ENCODE measurements at places on chromosomes 7 and 10. TPM values are rescaled to one million over a fixed set of nuclear protein-coding genes. Genes with fewer than 3 reads are reported as not detected.
A peak's percentile ranks its signal among the peaks of the same experiment; 100 is the strongest.

DNA sequence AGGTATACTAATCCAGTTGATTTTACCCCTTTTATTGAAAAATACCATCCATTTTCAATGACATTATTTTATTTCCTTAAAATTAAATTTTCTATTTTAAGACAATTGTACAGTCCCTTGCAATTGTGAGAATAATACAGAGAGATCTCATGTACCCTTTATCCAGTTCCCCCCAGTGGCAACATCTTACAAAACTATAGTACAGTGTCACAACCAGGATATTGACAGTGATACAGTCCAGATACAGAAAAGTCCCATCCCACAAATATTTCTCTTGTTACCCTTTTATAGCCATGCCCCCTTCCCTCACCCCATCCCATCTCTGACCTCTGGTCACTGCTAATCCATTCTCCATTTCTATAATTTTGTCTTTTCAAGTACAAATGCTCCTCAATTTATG lies 18.5 kb downstream of the ELFN1 start:
- no peak overlapping the region for H3K27ac ChIP-seq
- no peaks in the 10 kb centered on the region for H3K36me3 ChIP-seq
- H3K4me3 ChIP-seq, result no peak overlapping the region
- no peaks in the 10 kb centered on the region for H3K27me3 ChIP-seq
- no peaks in the 10 kb centered on the region for H3K4me1 ChIP-seq
- DNase-seq, result no peak

DNA sequence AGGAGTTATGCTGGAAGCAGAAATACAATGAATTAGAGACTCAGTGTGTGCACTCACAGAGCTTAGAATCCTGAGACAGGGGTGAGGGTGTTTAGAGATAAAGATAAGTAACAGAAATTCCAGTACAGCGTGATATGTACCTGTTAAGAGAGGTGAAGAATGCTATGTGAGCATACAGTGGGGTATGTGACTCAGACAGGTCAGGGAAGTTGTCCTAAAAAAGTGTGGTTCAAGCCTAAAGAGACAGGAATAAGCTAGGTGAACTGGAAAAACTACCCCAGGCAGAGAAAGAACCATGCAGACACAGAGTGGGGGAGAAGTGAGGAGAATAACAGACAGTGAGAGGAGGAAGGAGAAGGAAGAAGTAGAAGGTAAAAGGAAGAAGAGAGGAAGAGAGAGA lies 8.6 kb downstream of the SMIM30 start:
- H3K27me3 ChIP-seq, result no peaks in the 10 kb centered on the region
- no peaks in the 10 kb centered on the region for H3K4me1 ChIP-seq
- no peak overlapping the region for H3K27ac ChIP-seq
- no peak for DNase-seq

GRCh38 chr10:110829721-110830410 lies 41.9 kb upstream of the PDCD4 start:
- DNase-seq, result no peak
- H3K4me1 ChIP-seq, result peaks cover 18% of the 10 kb centered on the region
- no peaks in the 10 kb centered on the region for H3K27me3 ChIP-seq
- H3K27ac ChIP-seq, result no peak overlapping the region
- no peak overlapping the region for H3K4me3 ChIP-seq

GRCh38 chr10:98420786-98421185 lies 5.8 kb upstream of the PYROXD2 start:
- peaks cover 2% of the 10 kb centered on the region for H3K4me1 ChIP-seq
- no peak overlapping the region for H3K4me3 ChIP-seq
- H3K27me3 ChIP-seq, result no peaks in the 10 kb centered on the region
- H3K27ac ChIP-seq, result no peak overlapping the region
- no peak for DNase-seq

GRCh38 chr7:148191391-148192065 lies 399.0 kb upstream of the C7orf33 start:
- no peaks in the 10 kb centered on the region for H3K36me3 ChIP-seq
- no peaks in the 10 kb centered on the region for H3K4me1 ChIP-seq
- DNase-seq, result no peak
- no peak overlapping the region for H3K27ac ChIP-seq
- H3K27me3 ChIP-seq, result no peaks in the 10 kb centered on the region

- H3K27ac ChIP-seq, result peak overlapping the region; percentile 81
- no peaks in the 10 kb centered on the region for H3K27me3 ChIP-seq
- peaks cover 94% of the 10 kb centered on the region for H3K4me1 ChIP-seq
Measured at GRCh38 chr10:50385624-50386023, 134.3 kb upstream of the ASAH2 start.

GRCh38 chr10:34911661-34912205 lies 96.6 kb upstream of the PARD3 start:
- no peaks in the 10 kb centered on the region for H3K27me3 ChIP-seq
- no peaks in the 10 kb centered on the region for H3K36me3 ChIP-seq
- H3K4me1 ChIP-seq, result no peaks in the 10 kb centered on the region
- no peak overlapping the region for H3K4me3 ChIP-seq

GRCh38 chr10:117603081-117603480 lies 60.5 kb downstream of the EMX2 start:
- no peaks in the 10 kb centered on the region for H3K4me1 ChIP-seq
- no peaks in the 10 kb centered on the region for H3K36me3 ChIP-seq
- H3K27me3 ChIP-seq, result no peaks in the 10 kb centered on the region

DNA sequence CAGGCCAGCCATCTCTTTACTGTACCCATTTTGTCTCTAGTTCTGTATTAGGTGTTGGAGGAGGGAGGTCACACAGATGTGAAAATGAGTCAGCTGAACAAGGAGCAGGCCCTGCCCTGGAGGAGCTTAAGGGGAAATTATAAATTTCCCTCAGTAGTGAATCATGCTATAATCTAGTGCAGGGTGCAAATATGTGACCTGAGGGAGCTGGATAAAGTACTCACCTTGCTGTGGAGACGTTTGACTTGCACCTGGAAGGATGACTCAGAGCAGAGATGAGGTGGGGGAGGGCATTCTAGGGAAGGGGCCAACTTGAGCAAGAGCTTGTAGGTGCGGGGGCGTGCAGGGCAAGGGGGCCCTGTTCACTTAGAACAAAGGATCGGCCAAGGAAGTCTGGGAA lies 610.6 kb downstream of the SDK1 start:
- H3K27ac ChIP-seq, result peak overlapping the region; percentile 76
- no peaks in the 10 kb centered on the region for H3K36me3 ChIP-seq
- DNase-seq, result no peak

DNA sequence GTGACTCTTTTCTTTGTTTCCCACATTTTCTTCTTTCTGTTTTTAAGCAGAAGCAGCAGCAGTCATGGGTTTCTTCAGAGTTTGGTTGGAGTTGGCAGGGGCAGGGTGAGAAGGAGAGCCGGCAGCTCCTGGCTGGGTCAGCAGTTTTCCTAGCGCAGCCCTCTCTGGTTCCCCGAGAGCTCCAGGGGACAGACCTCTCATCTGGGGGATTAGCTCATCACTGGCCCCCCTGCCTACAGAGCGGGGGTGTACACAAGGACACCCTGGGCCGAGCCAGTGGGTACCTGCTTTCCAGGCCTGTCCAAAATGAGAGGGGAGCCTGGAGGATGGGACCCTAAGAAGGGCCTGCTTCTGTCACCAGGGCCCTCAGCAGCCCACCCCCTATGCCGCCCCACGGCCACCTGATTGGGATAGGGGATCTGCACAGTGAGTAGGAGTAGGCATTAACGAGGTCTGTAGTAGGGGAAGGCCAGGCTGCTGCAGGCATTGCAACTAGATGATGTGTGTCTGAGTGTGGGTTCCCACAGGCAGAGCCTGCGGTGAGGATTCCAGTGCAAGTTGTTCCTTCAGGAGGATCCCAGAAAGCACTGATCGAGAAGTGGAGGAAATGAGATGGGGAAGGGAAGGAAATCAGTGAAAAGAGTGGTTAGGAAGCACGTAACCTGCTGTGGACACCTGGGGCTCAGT lies 122.9 kb upstream of the PPIF start:
- DNase-seq, result no peak
- H3K4me3 ChIP-seq, result no peak overlapping the region
- H3K36me3 ChIP-seq, result no peaks in the 10 kb centered on the region
- H3K27ac ChIP-seq, result peak overlapping the region; percentile 78
- H3K4me1 ChIP-seq, result peaks cover 45% of the 10 kb centered on the region

GRCh38 chr10:100282907-100283306 lies 3.6 kb downstream of the BLOC1S2 start:
- no peak for DNase-seq
- no peak overlapping the region for H3K27ac ChIP-seq
- peaks cover 20% of the 10 kb centered on the region for H3K4me1 ChIP-seq
- H3K36me3 ChIP-seq, result no peaks in the 10 kb centered on the region
- no peak overlapping the region for H3K4me3 ChIP-seq

DNA sequence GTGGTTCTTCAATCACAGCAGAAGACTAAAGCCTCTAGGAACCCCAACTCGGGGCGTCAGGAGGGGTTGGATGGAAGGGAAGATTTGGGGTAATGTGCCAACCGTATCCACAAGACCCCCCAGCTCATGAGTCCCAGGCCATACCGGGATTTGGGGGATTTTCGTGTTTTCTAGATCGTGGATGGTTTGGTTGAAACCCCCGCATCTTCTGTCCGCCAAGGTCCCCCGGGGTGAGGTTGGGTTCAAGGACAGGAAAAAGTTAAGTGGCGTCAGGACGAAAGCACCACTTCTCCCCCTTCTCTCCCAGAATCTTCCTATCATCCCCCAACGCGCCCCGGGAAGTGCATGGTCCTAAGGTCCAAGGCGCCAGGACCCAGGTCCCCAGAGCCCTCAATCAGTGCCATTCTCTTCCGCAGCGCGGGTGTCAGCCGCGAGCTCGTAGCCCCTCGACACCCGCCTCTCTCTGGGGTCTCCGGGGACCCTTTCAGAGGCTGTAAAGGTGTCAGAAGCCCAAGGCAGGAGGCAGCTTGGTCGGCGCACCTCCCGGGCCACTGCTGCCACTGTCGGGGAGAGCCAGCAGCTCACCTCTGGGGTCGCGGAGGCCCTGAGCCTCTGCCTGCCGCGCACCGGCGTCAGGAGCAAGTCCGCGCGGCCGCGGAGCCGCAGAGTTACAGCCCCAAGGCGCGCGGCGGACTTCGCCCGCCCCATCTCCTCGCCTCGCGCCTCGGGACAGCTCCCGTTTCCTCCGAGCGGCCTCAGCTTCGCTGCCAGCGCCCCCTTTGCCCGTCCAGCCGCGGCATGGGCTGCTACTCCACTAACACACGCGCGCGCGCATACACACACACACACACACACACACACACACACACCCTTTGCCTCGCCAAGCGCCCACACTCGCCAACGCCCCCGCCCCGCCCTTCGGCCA lies 1.5 kb downstream of the MKX start:
- H3K36me3 ChIP-seq, result no peaks in the 10 kb centered on the region
- no peaks in the 10 kb centered on the region for H3K27me3 ChIP-seq
- DNase-seq, result no peak
- H3K27ac ChIP-seq, result no peak overlapping the region
- peak overlapping the region; percentile 58 for H3K4me3 ChIP-seq

GRCh38 chr7:22821702-22822485 lies 755 bp downstream of the TOMM7 start:
- peak overlapping the region; percentile 90 for H3K27ac ChIP-seq
- H3K36me3 ChIP-seq, result peaks cover 10% of the 10 kb centered on the region
- no peaks in the 10 kb centered on the region for H3K27me3 ChIP-seq
- H3K4me1 ChIP-seq, result peaks cover 19% of the 10 kb centered on the region
- DNase-seq, result no peak
- peak overlapping the region; percentile 81 for H3K4me3 ChIP-seq

Gene CUBN
- total RNA-seq, result 38.5 TPM

Gene CPN1
- not detected for total RNA-seq

Gene CPXM2
- 45.2 TPM for total RNA-seq

Gene CAMK2G
- total RNA-seq, result 26.4 TPM

Gene SORBS1
- total RNA-seq, result 623 TPM

Gene SFTPA2
- 0.44 TPM for total RNA-seq

Gene C10orf62
- 1.2 TPM for total RNA-seq

Gene CAV2
- 121 TPM for total RNA-seq

Gene SUN1
- 243 TPM for total RNA-seq

Measured in tibial nerve (tissue), 4 donors.